ENCODE measurements at places on chromosomes 13 and 19.

- DNase-seq: no peak
These were observed 8.7 kb downstream of the CCDC169 start for GRCh38 chr13:36288794-36289391.

- DNase-seq: no peak
These were observed 28.0 kb upstream of the WASF3 start for GRCh38 chr13:26529441-26529840.

DNA sequence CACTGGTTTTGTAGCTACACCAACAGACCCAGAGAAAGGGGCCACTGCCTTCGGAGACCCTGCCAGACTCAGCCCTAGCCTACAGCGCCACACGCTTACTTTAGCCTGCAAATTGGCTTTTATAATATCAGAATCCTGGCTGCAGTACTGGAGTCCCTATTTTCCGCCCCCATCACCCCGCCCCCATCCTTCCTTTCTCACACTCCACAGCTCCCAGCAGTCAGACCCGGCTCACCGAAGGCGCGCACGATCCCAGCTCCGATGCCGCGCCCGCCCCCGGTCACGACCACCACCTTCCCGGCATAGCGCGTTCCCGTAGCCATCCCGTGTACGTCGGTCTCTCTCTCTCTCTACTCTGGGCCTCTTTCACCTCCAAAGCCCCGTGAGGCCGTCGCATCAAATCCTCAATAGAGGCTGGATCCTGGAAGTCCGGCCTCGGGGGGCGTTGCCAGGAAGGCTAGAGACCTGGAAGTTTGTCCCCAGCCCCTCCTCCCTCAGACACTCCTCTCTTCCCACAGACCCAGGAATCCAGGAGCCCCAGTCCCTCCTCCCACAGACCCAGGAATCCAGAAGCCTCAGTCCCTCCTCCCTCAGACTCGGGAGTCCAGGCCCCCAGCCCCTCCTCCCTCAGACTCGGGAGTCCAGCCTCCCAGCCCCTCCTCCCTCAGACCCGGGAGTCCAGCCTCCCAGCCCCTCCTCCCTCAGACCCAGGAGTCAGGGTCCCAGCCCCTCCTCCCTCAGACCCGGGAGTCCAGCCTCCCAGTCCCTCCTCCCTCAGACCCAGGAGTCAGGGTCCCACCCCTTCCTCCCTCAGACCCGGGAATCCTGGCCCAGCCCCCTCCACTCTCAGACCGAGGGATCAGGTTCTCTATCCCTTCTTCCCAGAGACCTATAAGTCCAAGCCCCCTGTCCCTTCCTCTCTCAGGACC lies at the start of gene HSD17B14:
Gene HSD17B14, minus strand, starts transcription at position 403 of the 929 bp plus-strand sequence. Its CDS starts 80 bp downstream, at position 323.
- no peak for DNase-seq

DNA sequence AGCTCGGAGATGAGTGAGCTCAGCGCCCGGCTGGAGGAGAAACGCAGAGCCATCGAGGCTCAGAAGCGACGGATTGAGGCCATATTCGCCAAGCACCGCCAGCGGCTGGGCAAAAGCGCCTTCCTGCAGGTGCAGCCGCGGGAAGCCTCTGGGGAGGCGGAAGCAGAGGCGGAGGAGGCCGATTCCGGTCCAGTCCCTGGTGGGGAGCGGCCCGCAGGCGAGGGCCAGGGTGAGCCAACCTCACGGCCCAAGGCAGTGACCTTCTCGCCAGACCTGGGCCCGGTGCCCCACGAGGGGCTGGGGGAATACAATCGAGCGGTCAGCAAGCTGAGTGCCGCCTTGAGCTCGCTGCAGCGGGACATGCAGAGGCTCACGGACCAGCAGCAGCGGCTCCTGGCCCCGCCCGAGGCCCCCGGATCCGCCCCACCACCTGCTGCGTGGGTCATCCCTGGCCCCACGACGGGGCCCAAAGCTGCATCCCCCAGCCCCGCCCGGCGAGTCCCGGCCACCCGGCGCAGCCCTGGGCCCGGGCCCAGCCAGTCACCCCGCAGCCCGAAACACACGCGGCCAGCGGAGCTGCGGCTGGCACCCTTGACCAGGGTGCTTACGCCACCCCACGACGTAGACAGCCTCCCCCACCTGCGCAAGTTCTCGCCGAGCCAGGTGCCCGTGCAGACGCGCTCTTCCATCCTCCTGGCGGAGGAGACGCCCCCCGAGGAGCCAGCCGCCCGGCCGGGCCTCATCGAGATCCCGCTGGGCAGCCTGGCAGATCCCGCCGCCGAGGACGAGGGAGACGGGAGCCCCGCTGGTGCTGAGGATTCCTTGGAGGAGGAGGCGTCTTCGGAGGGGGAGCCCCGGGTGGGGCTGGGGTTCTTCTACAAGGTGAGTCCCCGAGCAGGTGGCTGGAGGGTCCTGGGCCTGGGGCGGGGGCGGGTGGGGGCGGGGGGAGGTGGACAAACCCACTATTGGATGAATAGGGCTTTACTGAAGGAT lies 16.8 kb downstream of the XAB2 start:
- DNase-seq: no peak

Data from pancreas (tissue), 10 donors.